ENCODE measurements at places on chromosomes 3 and 15.

DNA sequence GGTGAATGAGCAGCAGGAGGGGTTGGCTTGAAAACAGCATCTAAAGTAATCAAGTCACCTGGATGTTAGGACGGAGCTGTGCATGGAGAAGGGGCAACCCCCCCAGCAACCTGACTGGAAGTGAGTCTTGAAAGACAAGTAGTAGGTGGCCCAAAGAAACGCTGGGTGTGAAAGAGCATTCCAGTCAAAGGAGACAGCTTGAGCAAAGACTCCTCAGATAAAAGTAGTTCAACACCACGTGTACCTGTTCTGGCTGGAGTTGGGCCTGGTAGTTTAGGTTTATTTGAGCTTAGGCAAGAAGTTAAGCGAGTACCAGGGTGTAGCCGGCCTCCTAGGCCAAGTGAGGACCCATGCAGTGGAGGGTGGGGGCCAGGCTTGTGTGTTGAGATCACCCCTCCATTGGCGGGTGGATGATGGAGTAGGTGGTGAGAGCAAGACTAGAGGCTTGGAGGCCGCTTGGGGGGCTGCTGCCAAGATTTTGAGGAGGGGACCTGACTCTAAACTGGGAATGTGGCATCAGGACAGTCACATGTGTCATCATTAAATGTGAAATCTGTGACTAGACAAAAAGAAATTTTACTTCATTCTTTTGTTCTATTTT is 61.3 kb downstream of the ABHD2 start:
- no peak for DNase-seq

GRCh38 chr3:16331319-16331883 is 66.4 kb downstream of the OXNAD1 start:
- DNase-seq = no peak

- peak; percentile 40 for DNase-seq
These were observed 59.4 kb downstream of the TMEM44 start for GRCh38 chr3:194573680-194574437.

DNA sequence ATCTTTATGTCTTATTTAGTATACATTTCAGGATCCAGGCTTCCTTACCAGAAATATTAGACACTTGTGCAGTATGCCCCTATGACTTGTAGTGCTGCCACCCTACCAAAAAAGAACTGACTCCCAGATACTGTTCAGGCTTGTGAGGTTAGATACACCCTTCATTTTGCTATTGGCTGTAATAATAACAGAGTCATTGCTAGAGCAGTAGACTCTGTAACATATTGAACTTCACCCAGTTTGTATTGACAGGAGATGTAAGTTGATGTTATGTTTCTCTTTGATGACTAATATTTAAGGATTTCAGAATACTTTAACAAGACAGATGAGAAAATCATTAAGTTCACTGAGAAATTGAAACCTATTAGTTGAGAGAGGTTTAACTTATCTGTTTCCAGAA is 32.9 kb downstream of the RNF111 start:
- DNase-seq = no peak

- DNase-seq = no peak
These were observed 2.3 kb upstream of the MED12L start for GRCh38 chr3:151082880-151083838.

DNA sequence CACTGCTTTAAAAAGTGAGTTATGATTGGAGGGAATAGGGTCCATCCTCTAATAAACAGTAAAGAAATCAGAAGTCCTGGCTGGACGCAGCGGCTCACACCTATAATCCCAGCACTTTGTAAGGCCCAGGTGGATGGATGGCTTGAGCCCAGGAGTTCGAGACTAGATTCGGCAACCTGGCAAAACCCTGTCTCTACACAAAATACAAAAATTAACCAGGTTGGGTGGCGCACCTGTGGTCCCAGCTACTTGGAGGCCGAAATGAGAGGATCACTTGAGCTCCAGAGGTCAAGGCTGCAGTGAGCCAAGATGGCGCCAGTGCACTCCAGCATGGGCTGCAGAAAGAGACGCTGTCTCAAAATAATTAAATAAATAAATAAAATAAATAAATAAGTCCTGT is 171.2 kb downstream of the POTEB3 start:
- no peak for DNase-seq

All from hepatic stellate cell (primary cell).